Foreskin keratinocyte (primary cell): ENCODE measurements at places on chromosomes 5 and 9.

GRCh38 chr9:116693233-116693731, 6.2 kb downstream of the TRIM32 start:
- peak; percentile 92 for DNase-seq

DNA sequence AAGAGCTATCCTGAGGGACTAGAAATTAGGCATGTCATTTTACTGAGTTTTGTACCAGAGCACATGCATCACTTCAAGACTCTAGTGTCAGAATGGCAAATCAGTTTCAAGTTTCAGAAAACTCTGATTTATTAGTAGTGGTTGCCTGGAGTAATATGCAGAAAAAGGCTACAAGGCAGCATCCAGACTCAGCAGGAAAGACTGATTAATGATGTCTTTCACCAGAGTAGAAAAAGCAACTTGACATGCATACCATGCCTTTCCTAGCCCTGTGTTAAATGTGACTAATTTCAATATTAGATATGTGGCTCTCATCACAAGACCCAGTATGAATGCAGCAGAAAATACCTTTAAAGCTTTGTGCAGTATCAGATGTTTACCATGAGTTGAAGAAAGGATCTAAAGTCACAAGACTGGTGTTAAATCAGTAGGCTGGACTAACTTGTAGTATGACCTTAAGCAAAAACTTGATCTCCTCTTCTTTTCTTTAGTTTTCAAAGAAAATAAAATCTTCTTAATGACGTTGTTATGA, 1251.2 kb upstream of the C9orf72 start:
- DNase-seq: no peak

DNA sequence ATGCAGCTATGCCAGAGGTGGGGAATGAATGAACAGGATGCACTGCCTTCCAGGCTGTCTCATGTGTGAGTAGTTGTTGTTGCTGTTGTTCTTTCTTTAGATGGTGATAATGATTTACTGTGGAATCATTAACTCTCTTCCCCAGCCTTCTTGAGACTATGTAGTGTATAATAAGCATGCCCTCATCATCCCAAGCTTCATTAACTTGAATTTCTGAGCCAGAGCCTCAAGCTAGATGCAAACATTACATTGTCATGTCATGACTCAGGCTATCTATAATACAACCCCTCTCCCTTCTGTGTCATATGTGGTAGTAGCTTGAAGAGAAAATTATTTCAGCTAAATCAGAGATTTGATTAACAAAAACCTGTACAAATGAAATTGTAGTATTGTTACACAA, 10.0 kb upstream of the ADAMTSL1 start:
- peak; percentile 83 for DNase-seq

GRCh38 chr5:27479859-27480258, 441.5 kb upstream of the CDH9 start:
- no peak for DNase-seq

DNA sequence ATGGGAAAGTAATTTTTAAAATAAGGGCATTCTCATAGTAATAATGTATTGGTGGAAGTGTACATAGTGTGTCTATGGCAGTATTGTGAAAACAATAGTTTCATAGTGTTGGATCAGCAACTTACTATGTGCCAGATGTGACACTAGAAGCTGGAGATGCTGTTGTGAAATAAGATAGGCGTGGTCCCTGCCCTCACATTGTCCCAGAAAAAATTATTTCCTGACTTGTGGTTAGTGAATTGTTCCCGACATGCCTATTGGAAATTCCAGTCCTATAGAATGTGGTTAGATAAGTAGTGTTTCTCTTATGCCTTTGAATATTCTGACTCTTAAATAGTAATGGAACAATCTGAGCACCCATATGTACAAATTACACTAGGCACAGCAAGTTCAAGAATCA, 55.3 kb upstream of the MTAP start:
- DNase-seq: peak; percentile 93

DNA sequence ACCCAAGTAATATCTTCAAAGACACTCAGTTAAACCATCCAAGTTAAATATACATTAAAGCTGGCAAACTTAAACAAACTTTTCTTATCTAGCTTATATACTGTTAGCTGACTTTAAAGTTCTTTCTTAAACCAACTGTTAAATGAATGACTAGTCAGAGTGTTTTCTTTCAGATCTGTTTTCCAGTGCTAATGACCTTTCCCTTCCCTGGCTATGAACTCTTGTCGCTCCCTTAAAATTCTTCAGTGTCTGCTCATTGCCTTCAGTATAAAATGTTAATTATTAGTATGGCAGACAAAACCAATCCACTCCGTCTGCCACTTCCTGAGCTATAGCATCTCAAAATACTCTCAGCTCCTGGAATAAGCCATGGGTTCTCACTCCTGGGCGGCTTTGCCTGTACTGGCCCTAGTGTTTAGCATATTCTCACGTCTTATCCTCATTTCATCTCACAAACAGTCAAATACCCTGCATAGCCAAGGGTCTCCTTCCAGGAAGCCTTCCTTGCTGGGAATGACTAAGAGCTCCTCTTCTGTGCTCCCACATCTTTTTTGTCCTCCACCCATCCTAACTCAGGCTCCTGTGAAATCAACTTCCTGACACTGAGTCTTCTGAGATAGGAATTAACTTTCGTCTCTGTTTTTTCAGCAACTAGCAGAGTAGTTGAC, 87.7 kb downstream of the VCAN start:
- DNase-seq: no peak

DNA sequence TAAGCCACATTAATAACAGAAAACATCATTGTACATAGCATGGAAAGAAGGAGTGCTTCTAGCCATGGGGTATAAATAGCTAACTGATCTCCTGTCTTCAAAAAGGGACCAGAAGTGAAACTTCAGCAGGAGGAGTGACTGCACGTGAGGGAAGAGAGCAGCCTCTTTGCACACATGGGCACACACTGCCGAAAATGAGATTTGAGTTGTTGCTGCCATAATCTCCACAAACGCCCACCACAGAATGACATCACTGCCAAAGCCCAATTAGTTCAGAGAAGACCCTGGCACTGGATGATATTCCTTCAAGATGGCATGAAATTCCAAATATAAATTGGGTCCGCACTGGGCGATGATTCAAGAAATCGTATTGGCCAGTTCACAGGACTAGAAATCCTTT, 238.9 kb upstream of the NR4A3 start:
- DNase-seq: no peak

- no peak for DNase-seq
Observed at GRCh38 chr5:137367951-137368350, 131.2 kb downstream of the SPOCK1 start.

GRCh38 chr9:109981091-109981490, 201.1 kb downstream of the PALM2AKAP2 start:
- DNase-seq: no peak

DNA sequence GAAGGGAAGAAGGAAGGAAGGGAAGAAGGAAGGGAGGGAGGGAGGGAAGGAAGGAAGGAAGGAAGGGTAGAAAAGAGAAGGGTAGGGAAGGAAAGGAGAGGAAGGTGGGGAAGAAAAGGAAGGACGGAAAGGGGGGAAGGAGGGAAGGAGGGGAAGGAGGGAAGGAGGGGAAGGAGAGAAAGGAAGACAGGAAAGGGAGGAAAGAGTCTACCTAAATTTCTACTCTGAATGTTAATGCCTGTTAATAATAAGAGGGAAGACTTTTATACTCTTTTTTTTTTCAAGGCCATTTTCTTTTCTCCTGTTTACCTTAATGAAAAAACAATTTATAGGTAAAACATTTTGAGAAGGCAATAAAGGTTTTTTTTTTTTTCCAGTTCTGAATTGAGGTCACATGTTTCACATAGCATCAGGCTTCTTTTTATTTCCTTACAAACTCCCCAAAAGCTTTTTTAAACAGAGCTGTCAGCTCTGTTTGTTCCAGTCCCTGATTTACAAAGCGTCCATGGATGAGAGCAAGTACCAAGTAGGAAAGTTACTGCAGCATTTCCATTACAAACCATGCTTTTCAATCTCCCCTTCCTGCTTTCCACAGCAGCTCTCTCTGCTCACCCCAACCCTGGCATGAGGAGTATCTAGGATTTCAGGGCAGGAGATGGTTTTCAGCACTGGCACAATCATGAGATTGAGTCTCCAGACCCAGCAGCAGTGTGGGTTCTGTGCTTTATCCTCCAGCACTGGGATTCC, 173.9 kb downstream of the GNAQ start:
- no peak for DNase-seq

DNA sequence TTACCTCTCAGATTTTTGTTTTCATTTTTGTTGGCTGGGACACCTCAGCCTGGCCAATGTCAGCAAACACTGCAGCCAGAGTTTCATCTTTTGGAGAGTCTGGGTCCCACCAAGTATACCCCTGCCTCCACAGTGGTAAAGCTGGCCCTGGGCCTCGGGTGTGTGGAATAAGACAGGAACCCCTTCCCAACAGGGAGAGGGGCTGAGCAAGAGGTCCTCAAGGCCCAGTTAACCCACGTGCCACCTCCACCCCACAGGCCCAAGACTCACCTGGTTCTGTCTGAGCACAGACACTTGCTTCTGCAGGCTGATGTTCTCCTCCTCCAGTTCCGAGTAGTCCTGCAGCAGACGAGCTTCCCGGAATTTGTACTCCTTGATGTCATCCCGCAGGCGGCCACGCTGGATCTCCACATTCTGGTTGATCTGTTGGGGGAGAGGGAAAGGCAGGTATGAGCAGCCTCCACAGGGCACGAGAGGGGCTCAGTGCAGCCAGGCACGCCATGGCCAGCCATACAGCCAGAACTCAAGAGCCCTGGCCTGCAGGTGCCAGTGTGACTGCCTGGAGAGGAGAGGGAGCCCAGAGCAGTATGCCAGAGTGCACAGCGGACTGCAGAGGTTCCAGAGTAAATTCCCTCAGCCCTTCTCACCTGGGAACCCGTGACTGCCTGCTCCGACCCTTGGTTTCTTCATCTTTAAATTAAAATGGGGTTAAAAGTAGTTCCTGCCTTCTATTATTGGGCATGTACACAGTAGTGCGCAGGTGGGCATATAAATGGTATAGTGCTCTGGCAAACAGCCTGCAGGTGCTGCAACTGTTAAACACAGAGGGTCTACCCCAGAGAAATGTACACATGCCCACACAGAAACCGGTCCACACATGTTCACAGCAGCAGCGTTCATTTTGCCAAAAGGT, 42.0 kb downstream of the BICD2 start:
- no peak for DNase-seq

DNA sequence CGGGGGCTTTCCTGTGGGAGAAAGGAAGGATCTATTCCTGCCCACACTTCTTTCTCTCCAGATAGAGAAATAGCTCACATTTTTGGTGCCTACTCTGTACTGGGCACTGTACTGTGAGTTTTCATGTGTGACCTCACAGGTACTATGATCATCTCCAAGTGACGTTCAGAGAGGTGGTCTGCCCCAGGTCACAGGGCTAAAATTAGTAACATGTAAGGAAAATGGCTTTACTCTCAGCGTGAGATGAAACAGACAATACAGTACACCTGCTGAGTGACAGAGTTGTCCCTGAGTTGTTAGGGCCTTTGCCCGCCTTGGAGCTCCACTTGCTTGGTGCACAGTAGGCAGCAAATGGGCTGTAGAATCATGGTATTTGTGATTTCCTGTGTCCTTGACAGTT, 306.1 kb upstream of the DMRT1 start:
- no peak for DNase-seq

DNA sequence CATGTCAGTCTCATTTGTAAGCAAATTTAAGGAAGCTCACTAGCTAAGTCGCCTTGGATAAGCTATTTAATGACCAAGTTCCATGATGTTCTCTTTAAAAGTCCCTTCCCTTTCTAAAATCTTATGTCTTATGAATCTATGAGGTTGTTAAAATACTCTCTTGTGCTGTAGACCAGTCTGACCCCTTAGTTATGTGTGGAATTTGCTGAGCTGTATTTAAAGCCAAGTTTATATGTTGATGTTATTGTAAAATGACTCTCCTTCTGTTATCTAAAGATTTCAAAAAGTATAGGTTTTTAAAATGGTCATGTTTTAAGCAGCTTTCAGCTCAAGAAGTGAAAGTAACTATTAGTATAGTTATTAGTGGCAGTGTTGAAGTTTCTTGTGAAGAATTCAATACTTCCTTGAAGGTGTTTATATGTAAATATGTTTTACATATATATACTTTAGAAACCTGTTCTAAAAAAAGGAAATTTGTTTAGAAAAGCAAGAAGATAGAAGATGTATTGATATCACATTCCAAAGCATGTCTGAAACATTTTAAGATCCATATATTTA, 92.2 kb downstream of the CDC42SE2 start:
- DNase-seq: no peak

DNA sequence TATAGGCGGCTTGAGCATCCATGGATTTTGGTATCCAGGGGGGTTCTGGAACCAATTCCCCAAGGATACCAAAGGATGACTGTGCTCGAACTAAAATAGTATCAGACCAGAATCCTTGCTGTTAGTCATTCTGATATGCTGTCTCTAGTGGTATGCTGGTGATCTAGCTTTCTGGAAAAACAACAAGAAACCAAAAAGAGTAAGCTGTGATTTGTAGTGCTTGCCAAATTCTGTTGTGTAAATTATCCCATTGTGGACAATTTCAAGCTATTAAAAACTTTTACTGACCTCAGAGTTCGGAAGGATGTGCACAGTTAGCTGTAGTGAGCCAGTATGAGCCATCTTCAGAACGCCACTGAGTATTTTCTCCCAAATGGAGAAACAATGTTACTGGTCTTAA, 99.0 kb upstream of the FBN2 start:
- no peak for DNase-seq
